ENCODE measurements at places on chromosomes 12 and 14.

DNA sequence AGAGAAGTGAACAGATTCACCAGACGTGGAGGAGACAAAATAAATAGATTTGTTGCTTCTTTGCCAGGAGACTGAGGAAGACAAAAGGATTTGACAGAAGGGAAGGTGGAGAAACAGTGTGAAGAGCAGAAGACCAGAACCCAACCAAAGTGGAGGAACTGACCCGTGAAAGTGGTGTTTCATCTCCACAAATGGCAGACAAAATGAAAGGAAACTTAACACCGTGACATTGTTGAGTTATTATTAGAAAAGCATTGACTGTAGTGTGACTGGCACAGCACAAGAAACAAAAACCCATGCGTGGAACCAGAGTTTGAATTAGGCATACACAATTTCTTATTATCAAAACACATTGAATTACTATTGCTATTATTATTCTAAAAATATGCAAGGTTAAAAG, 518.1 kb downstream of the TMEM121 start:
- DNase-seq, result no peak

DNA sequence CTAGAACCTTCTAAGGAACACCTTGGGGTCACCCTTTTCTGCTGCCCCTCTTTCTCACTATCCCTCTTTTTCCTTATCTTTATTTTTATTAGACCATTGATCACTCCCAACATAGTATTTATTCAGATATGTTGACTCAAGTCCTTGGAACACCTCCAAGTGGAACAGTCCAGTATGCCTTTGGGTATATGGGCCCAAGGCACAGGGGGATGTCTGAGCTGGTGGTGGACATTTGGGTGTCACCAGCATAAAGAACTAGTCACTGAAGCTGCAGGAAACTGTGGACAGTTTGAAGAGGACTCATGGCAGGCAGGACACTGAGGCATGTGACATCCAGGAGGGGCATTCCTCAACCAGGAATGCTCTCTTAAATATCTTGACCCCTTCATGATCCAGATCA, 105.6 kb downstream of the VEZT start:
- no peak for DNase-seq

- no peak for DNase-seq
Measured at GRCh38 chr12:71475280-71475679, 35.7 kb downstream of the LGR5 start.

DNA sequence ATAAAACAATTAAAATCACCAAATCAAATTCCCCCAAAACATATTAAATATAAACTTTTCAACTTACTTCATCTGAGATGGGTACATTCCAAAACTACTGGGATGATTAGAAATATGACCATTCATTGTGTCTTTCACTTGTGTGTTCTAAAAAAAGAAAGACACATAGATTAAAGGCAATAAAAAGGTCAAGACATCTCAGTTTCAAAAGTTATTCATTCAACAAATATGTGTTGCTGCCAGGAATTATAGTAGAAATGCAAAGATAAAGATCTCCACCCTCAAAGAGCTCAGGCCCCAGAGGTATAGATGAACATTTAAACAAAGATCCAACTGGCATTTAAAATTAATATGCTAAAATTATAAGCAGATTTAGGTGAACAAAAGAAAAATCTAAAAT, 106.4 kb downstream of the EPS8 start:
- no peak for DNase-seq
